ENCODE measurements at places on chromosomes 5 and 9.

DNA sequence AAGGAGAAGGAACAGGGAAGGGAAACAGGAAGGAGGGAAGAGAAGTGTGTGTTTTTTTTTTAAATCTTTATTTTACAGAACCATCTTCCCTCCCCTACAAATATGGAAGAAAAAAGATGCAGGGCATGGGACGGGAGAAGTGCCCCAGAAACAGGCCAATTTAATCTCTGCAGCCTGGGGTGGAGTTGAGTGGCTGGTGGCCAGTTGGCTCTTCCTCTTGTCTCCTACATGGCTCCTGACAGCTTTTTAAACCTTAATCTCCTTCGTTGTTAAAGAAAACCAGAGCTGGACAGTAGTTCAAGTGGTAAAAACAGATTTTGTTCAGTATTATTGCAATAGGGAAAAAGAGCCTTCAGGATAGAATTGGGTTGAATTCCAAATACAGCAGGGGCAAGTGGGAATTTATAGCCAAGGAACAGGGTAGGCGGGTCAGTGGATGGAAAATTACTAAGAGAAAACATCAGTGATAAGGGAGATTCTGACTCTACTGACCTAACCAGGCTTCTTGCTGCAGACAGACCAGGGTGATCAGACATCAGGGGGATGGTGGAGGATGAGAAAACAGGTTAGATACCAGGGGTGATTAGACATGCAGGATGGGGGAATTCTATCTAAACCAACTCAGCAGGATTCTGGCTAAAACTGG, 125.1 kb upstream of the CLINT1 start:
- no peak overlapping the region for H3K4me3 ChIP-seq
- H3K36me3 ChIP-seq, result no peaks in the 10 kb centered on the region
- no peak overlapping the region for H3K27ac ChIP-seq
- H3K27me3 ChIP-seq, result peaks cover 2% of the 10 kb centered on the region
- no peaks in the 10 kb centered on the region for H3K4me1 ChIP-seq

DNA sequence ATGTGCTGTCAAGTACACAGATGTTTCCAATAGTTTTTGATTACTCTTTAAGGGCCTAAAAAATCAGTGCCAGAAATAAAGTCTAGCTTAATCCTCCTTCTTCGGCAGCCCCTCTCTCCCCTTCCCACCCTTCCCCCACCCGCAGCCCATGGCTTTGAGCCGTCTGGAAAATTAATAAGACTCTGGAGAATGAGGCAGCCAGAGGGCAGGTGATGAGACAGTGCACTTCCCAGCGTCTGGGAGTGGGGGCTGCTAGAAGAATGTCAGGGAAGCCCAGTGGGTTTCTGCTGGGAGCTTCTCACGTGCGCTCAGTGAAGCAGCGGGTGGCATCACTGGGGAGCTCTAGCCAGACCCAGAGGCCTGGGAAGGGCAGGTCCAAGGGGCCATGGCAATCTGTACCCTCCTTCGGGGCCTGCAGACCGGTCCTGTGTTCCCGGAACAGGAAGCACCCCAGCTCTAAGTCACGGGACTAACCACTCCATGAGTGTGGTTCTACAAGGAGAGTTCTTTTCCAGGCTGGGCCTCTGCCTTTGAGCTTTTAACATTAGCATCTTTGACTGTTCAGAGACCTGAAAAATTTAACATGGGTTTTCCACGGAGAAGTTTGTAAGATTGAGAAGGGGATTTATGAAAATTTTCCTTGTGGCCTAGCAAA, 164.8 kb upstream of the OTULINL start:
- H3K4me3 ChIP-seq, result peak overlapping the region; percentile 36
- no peak for DNase-seq
- peaks cover 4% of the 10 kb centered on the region for H3K36me3 ChIP-seq
- H3K4me1 ChIP-seq, result peaks cover 68% of the 10 kb centered on the region
- no peaks in the 10 kb centered on the region for H3K27me3 ChIP-seq

DNA sequence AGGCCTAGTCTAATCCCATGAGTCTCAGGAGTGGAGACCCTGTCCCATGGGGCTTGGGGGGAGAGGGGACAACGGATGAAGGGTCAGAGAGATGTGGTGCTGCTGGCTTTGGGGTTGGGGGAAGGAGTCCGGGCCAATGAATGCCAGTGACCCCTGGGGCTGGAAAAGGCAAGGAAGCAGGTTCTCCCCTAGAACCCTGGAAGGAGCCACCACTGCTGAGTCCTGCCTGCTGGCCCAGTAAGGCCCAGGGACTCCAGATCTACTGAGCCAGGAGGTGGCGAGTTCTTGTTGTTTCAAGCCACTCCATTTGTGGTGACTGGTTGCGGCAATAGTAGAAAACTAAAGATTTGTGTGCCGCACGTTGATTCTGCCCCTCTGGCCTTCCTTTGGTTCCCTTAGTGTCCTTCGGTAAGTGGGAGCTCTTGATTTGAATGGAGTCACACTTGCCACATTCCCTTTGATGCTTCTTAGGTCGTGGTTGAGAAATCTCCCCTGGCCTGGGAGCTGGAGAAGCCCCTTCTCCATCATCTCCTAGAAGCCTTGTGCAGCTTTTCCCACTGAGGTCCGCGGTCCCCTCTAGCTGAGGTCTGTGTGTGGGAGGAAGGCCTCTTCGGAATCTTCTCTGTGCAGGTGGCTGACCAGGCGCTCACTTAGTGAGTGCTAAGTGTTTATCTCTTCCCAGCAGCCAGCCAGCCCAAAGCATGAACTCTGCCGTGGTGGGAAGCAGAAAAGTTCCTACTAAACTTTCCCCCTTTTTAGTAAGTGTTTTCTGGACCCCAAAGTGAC, 9.0 kb downstream of the FCN1 start:
- H3K36me3 ChIP-seq, result no peaks in the 10 kb centered on the region
- no peak overlapping the region for H3K4me3 ChIP-seq
- no peak overlapping the region for H3K27ac ChIP-seq
- H3K27me3 ChIP-seq, result peaks cover 9% of the 10 kb centered on the region

DNA sequence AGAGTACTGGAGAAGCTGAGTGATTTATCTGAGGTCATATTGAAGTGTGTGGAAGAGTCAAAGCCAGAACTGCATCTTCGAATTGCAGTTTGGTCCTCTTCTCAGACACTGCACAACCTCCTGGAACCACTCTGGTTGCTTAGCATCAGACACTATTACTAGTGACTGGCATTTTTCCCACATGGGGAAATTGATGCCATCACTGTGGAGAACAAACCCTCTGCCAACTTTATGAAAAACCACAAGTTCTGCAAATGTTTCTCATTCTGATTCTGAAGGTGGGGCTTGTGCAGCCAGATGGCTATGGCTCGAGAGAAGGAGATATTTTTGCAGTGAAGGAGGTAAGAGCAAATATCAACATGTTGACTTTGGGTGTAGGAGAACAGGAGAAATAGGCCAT, 67.2 kb downstream of the KCTD16 start:
- no peaks in the 10 kb centered on the region for H3K4me1 ChIP-seq
- no peak overlapping the region for H3K27ac ChIP-seq
- no peaks in the 10 kb centered on the region for H3K36me3 ChIP-seq
- H3K4me3 ChIP-seq, result no peak overlapping the region
- H3K27me3 ChIP-seq, result peaks cover 7% of the 10 kb centered on the region

DNA sequence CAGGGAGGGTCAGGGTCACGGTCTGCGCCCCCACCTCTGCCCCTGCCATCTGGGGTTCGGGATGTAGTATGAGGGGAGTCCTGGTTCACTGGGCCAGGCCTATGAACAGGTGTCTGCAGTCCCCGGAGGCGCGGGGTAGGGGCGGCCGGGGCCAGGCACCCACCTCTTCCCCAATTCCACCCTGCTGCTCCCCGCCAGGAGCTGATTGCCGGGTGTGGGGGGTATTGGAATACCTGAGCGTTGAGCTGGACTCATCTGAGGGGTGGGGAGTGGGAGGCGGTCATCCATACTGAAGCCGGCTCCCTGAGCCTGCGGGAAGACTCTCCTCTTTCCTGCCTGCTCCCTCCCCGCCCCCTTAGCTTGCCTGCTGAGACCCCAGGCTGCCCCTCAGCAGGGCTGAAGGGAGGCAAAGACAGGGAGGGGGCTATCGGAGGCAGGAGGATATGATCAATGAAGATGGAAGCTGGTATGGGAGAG, 679 bp downstream of the SLC6A7 start:
- H3K27ac ChIP-seq, result no peak overlapping the region
- H3K27me3 ChIP-seq, result peaks cover 60% of the 10 kb centered on the region
- DNase-seq, result no peak
- H3K4me1 ChIP-seq, result no peaks in the 10 kb centered on the region
